Stimulated activated CD4-positive, alpha-beta T cell treated with anti-CD3 and anti-CD28 coated beads, Interleukin-2, amount 100 ng/mL, for 24 hours (primary cell): ENCODE measurements at places on chromosomes 1 and 21.

DNA sequence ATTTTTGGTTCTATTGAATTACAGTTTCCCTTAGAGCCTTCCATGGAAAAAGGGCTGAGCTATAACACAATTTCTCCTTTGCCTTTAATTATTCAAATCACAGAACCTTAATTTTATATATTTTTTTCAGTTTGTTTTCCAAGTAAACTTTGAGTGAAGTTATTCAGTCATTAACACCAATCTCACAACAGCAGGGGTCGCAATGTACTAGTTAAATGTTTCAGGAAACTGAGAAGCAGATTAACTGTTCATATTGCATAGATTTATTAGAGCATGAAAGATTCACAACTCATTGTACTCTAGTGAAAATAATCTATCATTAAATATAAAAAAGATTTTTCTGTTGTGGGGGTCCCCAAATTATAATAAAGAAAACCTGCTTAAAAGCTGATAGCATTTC is 64.1 kb downstream of the KIFAP3 start:
- DNase-seq: no peak

DNA sequence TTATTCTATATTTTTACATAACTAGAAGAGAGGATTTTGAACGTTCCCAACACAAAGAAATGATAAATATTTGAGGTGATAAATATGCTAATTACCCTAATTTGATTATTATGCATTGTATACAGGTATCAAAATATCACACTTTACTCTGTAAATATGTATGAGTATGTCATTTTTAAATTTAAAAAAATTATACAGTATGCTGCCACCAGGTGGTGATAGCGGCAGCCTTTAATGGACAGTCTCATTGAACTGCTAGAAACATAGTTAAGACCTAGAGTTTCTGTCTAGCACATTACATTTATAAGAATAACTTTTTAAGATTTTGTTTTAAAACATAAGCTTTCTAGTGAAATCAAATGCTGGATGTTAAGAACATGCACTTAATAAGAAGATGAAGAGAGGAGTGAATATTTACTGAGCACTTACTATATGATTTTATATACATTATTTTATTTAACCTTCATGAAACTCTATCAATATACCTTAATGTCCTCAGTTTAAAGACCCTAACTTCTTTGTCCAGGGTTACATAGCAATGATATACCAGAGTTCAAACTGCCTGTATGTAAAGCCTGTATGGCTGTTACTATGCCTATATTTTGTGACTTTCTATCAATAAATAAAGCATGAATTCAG is 207.1 kb downstream of the NUF2 start:
- DNase-seq: no peak

- DNase-seq: no peak
These were observed 37.6 kb downstream of the MTARC1 start for GRCh38 chr1:220824031-220824989.

DNA sequence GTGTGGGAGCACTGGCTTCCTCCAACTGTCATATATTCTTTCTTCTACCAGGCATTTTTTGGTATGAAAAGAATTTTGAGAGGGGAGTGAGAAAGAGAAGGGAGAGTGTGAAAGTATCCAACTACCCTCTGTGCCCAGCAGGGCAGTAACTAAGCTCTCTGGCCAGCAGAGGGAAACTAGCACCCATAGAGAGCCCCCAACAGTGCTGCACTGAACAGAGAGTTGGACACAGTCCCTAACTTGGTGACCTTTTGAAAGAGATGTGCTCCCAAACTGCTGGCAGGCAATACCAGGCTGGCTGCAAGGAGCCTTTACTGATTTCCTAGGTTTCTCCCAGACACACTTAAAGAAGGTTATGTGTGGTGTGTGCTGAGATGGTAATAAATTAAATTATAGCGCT is 118.8 kb upstream of the PBX1 start:
- DNase-seq: no peak

- DNase-seq: no peak
These were observed 48.3 kb upstream of the NCAM2 start for GRCh38 chr21:20949884-20950283.

GRCh38 chr1:26945138-26945537 is 15.1 kb downstream of the KDF1 start:
- DNase-seq: no peak

- DNase-seq: peak; percentile 39
These were observed 21.1 kb upstream of the CDC42 start for GRCh38 chr1:22031214-22031962.

GRCh38 chr1:111164151-111164550 is 24.1 kb downstream of the CEPT1 start:
- no peak for DNase-seq
